Glutamatergic neuron (in vitro differentiated cells): ENCODE measurements at places on chromosomes 13 and 19. TPM values are rescaled to one million over a fixed set of nuclear protein-coding genes. Genes with fewer than 3 reads are reported as not detected.

- DNase-seq: no peak
Measured at GRCh38 chr19:17305216-17305516, 506 bp upstream of the MRPL34 start.

DNA sequence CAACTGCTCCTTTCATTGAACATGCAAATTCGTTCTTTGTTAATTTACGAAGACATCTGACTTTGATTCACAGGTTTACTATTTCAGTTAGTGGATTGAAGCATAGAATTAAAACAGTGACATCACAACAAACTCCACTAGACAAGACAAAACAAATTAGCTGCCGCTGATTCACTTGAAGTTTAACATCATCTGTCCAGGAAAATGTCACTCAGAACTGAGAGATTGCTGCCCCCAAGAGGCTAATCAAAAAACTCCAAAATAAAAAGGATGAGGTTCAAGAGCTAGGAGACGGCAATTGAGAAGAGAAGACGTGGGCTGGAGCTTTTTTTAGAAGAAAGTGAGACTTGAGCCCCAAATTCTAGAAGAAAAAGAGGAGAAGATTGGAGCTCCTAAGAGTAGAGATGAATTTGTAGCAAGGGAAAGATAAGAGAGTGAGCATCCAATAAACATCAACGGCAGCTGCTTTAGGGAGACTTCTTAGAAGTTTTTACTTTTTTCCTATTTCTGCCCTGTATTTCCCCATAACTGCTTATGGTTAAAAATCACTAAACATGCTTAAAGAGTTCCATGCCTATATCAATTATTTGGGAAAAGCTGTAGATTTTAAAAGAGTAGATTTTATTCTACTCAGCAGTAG lies 40.8 kb upstream of the TPP2 start:
- no peak for DNase-seq

GRCh38 chr19:28949535-28949934 lies 263.4 kb downstream of the UQCRFS1 start:
- no peak for DNase-seq

DNA sequence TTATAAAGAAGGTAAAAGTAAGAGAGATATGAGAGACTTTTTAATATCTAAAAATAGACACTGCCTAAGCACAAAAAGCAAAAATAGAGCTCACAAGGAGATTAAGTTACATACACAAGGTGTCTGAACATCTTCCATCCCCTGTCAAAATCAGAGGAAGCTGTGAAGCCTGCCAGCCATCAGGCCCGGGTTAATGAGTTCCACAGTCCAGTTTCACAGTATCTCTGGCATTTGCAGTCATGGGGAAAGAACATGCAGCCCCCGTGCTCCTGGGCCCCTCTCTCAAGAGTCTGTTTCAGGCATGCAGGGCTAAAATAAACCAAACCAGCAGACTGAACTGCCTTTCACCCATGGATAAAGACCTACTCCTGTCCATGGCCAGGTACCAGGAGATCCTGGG lies 79.2 kb downstream of the TBC1D4 start:
- DNase-seq: no peak

- no peak for DNase-seq
Measured at GRCh38 chr13:90846936-90847335, 500.6 kb upstream of the MIR17HG start.

DNA sequence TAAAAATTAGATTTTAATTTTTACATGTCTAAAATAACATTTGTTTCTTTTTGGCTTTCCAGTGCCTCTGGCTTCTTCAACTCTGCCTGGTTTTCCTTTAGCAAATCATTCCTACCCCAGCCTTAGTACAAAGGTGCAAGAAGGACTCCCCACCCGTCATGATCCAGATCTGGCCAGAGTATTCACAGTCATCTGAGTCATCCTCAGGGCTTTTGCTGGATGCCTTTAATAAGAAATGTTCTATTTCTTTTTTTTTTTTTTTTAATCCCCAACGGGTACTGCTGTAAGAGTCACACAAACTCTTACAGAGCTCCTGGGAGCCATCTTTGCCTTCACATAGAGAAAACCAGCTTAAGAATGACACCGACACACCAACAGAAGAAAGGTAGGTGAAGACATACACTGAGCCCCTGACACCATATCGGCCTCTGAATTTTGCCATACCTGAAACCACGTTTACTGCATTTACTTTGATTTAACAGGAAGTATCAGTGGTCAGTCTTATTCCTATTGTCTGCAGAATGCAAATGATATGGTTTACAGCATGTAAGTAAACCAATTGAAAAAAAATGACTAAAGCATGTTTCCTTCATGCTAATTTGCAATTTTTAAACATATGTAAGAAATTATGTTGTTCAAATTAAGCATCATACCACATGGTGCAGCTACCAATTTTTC lies 184.4 kb downstream of the NALCN start:
- no peak for DNase-seq

DNA sequence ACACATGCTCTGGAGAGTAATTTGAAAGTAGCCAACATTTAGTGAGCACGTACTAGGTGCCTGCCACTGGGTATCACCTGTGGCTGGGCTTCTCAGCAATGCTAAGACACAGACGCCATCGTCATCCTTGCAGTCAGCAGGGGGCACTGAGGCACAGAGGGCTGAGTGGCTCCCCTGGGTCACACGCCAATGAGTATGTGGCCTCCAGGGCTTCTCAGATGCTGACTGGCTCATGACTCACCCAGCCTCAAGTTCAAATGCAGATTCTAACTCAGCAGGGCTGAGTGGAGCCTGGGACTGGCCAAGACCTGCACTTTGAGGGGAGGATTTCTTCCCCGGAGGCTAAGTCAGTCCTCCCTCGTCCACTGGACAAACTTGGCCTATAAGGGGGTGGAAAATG lies 115.1 kb upstream of the CACNA1A start:
- no peak for DNase-seq

DNA sequence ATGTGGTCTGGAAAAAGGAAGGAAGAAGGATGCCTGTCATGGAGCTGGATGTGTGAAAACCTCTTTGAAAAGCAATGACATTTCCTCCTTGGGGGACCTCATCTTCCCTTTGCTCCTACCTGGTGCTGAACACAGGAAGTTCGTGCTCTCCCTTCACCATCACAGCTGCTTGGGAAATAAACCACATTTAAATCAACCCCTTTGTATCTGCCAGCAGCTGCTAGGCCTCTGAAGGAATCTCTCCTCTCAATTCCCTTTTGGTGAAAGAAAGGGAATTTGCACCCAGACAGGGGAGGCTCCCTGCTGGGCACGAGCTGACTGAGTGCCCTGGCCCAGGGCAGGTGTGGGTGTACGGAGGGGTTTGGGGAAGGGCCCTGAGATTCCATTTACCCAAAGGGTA lies 437.7 kb downstream of the TSHZ3 start:
- DNase-seq: no peak

GRCh38 chr13:48043789-48044503 lies 6.4 kb downstream of the NUDT15 start:
- DNase-seq: no peak

DNA sequence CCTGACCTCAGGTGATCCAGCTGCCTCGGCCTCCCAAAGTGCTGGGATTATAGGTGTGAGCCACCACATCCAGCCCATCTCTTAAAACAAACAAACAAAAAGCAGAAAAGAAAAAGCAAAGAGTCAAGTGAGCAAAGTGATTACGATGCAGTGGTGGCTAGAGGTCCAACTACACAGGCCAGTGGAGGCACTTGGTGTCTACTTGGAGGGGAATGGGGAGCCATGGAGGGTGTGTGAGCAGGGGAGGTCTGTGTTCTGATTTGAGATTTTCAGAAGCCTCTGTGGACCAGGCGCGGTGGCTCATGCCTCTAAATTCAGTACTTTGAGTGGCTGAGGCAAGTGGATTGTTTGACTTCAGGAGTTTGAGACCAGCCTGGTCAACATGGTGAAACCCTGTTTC lies 6.6 kb downstream of the COLGALT1 start:
- DNase-seq: no peak

DNA sequence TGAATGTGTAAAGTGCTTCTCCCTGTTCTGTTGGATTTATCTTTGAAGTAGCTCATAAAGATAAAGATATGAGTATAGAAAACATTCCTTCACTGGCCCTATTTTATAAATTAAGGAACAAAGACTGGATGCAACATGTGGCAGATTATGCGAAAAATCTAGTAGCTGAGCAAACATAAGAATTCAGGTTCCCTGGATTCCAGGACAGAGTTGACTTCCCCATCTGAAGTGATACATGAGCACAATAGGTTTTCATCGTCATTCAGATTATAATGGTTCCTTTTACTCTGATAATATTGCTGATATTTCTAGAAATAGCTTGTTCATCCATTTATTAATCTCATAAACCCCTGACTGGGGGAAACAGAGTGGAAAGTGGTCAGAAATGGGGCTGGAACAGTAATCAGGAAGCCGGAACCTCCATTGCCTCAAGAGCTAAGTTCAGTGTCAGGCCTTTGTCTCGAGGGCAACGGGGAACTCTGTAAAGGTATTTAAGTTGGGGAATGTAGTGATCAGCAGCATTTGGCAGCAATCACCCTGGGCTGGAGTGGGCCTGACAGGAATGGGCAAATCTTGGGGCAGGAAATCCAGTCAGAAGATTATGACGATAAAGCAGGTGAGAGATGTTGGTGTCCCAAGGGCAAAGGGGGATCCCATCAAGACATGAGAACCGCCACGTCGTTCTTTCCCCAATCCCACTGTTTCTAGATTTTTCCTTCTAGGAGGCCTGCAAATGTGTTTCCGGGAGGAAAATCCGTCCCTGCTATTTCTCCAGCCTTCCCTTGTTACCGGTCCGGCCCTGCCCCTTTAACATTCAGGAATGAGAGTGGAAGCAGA lies 232.5 kb upstream of the SERP2 start:
- no peak for DNase-seq

- no peak for DNase-seq
Measured at GRCh38 chr13:62629618-62630017, 1214.0 kb upstream of the PCDH20 start.

DNA sequence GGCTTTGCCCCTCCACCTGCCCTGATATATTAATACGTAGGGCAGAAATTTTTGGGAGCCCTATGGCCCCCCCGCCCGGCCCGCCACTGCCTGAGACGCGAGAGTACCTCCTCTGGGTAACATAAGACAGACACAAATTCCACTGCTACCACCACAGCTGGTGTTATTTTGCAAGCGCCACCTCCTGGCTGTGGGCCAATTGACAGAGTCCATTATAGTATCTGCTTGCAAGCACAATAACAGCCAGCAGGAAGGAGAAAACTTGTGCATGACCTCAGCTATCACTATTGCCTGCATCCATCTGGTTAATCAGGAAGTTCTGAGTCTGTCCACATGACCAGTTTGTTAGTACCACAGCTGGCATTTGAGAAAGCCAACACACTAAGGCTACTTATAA lies 25.3 kb upstream of the OR10H2 start:
- no peak for DNase-seq

- no peak for DNase-seq
Measured at GRCh38 chr13:24921003-24921402, 157.0 kb downstream of the RNF17 start.

GRCh38 chr13:34757441-34757840 lies 184.6 kb upstream of the NBEA start:
- DNase-seq: no peak

- DNase-seq: no peak
Measured at GRCh38 chr13:45847554-45848224, 3.9 kb downstream of the SIAH3 start.

DNA sequence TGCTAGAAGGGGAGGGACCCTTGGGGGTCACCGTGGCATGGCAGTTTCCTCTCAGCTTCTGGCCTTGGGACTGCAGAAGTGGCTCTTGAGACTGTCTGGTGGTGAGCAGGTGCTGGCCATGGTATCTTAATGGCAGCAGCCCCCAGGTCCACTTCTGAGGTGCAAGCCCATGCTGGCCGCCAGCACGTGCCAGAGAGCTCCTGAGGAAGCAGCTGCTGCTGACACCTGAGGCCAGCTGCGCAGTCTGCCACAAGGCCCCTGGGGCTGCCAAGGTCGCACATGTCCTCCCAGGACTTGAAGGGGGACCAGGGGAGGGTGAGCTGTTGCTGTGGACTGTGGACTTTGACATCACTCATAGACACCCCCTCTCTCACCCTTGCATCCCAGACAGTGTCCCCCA lies 48.0 kb downstream of the NFIX start:
- peak; percentile 57 for DNase-seq

DNA sequence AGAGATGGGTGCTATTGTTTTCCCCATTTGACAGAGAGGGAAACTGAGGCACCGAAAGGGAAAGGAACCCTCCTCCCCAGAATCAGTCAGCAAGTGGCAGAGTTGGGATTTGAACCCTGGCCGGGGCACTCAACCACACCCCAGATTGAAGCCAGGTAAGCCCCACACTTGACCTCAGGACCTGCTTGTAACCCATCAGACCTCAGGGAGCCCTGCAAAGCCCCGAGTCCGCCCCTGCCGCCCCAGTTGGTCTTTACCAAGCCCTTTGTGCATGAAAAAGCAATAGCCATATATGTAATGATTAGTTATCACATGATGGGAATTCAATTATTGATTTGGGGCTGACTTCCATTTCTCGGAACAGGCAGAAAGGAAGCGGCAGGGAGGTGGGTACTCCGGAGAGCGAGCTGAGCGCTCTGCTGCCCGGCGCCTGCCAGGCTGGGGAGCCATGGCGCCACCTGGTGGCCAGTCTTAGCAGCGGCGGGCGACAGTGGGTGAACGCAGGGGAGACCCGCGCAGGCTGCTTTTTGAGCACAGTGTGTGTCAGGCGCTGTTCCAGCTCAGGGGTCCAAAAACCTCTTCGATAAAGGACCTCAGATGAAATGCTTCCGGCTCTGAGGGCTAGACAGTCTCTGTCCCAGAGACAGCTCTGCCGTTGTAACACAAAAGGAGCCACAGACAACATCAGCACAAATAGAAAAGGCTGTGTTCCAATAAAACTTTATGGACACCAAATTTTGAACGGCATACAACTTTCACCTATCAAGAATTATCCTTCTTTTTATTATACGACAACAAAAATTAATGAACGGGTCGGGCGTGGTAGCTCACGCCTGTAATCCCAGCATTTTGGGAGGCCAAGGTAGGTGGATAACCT lies 82.9 kb upstream of the CACNA1A start:
- peak; percentile 92 for DNase-seq

GRCh38 chr13:21443171-21443570 lies 15.9 kb downstream of the ZDHHC20 start:
- no peak for DNase-seq

DNA sequence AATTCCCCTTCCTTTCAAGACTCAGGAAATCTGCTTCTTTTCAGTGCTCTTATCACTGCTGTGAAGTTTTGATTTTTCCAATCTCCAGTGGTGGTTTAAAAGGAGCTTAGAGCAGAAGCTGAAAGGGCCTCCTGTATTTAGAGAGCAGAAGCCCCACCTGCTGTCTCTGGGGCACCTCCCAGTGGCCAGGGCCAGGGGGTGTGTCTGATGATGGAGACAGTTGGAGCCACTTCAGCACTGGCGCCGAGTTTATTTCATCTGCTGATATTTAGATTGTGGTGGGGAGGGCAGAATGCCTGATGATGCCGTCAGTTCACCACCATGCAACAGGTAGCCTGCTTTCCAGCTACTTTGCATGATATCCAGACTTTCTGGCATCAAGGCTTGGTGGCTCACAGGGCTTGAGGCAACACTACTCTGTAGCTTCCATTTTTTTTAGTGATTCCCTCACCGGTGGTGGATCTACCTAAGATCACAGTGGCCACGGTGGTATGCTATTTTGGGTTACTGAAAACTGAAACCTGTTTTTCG lies 371.9 kb downstream of the KCNRG start:
- peak; percentile 30 for DNase-seq

The IGFL3 gene
- total RNA-seq: not detected

The F2RL3 gene
- not detected for total RNA-seq

The COL5A3 gene
- 0.10 TPM for total RNA-seq

The KCNN1 gene
- total RNA-seq: 91.1 TPM

The SLC17A7 gene
- 188 TPM for total RNA-seq

The ZNF20 gene
- total RNA-seq: 8.1 TPM

The LILRB2 gene
- total RNA-seq: 0.54 TPM

The REEP6 gene
- 21.5 TPM for total RNA-seq

The ZNF230 gene
- 2.8 TPM for total RNA-seq

The FAAP24 gene
- total RNA-seq: 1.4 TPM

The RGS9BP gene
- not detected for total RNA-seq

The ATP4B gene
- total RNA-seq: not detected
